ENCODE measurements at places on chromosomes 12 and 14.

DNA sequence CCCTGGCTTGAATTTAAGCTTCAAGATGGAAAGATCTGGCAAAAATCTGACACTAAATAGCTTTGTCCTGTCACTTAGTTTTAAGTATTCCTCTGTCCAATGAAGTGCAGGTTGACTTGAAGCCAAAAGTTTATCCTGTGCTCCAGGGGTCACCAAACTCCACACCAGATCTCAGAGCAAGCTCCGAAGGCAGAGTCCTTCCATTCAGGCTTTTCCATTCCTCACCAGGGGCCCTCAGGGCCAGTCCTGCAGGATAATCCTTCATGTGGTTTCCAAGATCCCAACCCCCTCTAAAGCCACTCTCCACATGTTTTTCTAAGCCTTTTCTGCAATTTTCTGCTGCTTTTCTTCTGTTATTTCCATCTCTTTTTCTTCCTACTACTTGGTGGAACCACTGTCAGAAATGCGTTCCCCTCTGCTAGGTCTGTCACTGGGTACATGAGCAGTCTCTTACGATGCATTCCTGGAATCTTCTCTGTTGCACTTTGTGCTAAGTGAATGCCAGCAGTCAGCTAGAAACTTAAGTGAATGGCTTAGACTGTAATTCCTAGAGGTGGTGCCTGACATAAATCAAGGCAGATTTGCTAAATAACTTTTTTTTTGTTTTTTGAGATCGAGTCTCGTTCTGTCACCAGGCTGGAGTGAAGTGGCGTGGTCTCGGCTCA lies 251.4 kb downstream of the MSRB3 start:
- DNase-seq = no peak

- DNase-seq = no peak
Observed at GRCh38 chr14:70116278-70116677, 72.5 kb downstream of the SLC8A3 start.

DNA sequence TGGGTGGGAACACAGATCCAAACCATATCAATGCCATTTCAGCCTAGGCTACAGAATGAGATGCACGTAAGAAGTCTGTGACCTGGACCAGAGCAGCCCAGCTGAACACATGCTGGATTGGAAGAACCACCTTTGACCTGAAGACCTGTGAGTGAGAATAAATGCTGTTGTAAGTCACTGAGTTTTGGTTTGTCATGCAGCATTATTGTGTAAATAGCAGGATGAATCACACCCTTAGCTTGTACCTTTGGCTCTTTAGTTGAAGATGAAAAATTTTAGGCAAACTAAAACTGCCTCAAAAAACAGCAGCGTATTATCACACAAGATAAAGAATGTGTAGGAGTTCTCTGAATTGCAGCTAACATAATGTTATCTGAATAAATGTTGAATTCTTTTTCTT lies 199.4 kb upstream of the LRIG3 start:
- no peak for DNase-seq

DNA sequence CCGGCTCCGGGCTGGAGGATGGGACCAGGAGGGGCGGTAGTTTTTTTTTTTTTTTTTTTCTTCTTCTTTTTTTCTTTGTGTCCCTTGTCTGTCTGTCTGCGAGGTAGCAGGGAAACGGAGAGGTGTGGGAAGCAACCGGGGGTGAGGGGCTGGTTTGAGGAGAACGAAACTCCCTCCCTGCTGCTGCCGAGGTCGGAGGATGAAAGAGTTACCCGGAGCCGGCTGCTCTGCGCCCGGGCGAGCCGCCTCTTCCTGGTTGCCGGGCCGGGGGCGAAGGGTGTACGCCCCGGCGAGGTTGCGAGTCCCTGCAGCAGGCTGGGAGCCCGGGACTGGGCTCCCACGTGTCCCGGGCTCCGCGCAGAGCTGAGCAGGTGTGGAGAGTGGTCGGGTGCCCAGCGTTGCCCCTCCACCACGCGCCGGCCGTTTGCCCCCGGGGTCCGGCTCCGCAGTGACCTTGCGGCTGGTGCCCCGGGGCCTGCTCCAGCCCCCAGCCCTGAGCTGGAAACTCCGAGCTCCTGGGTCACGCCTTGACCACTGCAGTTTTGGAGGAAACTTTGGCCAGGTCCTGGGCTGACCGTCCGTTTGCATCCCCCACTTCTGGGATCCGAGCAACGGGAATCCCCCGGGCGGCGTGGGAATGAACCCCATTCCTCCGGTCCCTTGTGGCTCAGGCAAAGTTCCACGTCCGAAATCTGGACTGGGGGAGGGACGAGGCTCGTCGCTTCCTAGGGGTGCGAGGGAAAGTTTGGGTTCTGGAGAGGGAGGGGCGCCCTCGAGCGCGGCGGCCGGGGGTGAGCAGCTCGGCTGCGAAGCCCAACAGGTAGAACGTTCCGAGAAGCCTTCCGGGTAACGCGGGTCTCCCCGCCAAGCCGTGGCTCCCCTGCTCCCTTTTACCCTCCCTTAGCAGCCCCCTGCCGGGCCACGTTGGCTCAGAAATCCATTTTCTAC lies 1.3 kb downstream of the CHST11 start:
- no peak for DNase-seq

- DNase-seq = no peak
Observed at GRCh38 chr14:87325741-87326140, 667.2 kb downstream of the GALC start.

DNA sequence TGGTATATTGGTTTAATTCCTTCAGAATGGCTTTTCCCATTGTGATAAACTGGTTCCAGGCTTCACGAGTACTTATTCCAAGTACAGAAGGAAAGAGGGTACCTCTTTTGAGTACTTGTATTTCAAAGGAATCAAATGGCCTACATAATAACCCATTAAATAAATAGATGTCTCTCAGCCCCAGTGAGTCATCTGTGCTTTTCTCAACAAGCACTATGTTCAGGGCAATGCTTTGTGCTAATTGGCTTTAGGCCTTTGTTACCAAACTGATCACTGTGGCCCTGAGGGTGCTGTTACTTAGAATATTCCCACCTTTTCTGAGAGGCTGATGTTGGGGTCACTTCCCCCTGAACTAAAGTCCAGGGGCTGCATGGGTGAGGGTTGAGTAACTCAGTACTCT lies 107.1 kb downstream of the LRRK2 start:
- DNase-seq = no peak

- peak; percentile 62 for DNase-seq
Observed at GRCh38 chr12:3747976-3748619, 4.8 kb downstream of the CRACR2A start.

- no peak for DNase-seq
Observed at GRCh38 chr14:72543341-72543740, 350.6 kb downstream of the DPF3 start.

DNA sequence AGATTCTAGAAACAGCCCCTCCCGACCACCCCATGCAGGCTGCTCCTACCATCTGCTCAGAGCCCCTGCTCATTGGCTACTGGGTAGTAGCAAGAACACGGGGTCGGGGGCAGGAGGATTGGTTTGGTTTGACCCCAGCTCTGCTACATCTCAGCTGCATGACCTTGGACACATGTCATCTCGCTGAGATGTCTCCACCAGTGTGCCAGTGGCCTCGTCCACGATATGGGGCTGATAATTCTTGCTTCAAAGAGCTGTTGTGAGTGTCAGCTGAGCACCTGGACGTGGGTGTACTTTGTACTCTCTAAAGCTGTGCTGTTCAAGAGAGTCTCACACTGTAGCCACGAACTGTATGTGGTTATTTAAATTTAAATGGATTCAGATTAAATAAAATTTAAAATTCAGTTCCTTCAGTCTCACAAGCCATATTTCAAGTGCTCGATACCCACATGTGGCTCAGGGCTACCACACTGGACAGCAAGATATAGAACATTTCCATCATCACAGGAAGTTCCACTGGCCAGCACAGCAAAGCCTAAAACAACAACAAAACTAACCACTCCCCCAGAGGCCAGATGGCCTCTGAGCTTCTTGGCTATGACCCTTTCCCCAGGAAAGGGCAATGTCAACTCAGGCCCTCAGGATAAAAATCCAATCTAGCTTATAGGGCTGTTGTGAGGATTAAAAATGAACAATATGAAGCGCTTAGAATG lies 18.6 kb downstream of the LTBP2 start:
- no peak for DNase-seq

DNA sequence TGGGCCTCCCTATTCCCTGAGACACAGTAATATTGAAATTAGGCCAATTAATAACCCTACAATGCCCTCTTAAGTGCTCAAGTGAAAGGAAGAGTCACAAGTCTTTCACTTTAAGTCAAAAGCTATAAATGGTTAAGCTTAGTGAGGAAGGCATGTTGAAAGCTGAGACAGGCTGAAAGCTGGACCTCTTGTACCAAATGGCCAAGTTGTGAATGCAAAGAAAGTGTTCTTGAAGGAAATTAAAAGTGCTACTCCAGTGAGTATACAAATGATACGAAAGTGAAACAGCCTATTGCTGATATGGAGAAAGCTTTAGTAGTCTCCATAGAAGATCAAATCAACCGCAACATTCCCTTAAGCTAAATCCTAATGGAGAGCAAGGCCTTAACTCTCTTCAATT lies 140.8 kb downstream of the PTCSC3 start:
- no peak for DNase-seq

DNA sequence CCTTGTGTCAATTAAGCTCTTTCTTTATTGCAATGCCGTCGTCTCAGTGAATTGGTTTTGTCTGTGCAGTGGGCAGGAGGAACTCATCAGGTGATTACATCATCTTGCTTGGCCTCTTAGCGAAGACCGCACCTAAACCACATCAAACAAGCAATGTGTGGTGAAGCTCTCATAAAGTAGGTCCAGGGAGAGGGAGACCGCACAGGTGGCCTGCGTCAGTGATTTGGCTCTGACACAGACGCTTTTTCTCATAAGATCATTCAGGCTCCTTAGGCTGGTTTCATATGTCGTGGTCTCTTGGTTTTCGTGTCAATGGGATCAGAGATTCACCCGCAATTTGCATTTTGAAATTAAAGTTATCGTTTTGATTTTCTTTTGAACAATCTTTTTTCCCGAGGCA lies 6.7 kb upstream of the TESC start:
- DNase-seq = no peak

DNA sequence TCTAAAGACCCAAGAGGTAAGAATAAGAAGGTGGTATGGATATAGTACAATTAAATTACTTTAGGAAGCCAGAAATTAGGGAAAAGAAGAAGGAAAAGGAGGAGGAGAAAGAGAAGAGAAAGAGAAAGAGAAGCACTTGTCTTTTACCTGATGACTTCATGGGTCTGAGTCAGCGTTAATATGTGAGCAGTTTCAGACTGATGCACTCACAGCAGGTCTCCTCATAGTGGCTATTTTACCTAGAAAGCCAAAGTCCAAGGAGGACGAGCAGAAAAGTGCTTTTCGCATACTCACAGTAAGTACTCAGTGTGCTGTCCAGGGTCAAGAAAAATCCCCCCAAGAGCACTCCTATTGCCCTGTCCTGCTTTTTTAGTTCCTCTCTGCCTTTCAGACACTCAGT lies 222.1 kb downstream of the C12orf42 start:
- DNase-seq = no peak

- no peak for DNase-seq
Observed at GRCh38 chr14:74349757-74350156, 1.5 kb downstream of the VRTN start.

GRCh38 chr14:64561631-64562030 lies 11.9 kb downstream of the PPP1R36 start:
- DNase-seq = no peak

DNA sequence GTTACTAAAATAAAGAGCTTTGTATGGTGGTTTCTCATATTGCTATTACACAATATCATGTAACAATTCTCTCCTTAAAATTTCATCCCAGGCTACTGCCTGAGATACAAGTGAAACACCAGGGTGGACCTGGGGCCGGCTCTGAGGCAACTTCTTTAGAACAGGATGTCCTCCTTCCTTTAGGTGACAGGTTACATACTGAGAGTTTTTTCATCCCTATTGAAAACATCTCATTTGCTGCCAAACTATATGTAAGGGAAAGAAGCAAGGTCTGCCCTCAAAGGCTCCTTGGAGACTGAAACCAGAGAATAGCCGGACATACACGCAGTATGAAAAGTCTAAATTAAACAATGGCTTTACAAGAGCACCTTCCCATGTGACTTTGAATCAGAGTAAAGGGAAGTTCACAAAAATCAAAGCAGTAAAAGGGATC lies 139.9 kb downstream of the DUSP6 start:
- DNase-seq = no peak

DNA sequence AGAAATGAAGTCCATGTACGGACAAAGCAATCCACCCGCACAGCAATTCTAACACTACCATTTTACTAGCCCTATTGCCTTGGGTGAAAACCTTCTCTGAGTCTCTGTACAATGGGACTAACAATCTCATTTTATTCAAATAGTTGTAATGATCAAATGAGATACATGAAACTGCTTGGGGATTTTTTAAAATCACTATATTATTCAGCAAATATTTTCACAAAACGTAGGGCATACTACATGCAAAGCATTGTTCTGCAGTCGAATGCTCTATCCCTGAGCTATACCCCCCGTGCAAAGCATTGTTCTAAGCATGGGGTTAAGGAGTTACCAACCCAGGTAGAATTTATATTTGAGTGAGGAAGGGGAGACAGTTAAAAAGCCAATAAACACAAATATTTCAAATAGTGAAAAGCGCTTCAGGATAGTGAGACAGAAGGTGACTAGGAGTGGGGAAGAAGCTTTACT lies 554 bp upstream of the ATF7 start:
- no peak for DNase-seq

GRCh38 chr12:116559162-116559935 lies at the start of gene MAP1LC3B2:
MAP1LC3B2 (plus strand) TSS chr12:116559381; CDS start chr12:116575943, 16,562 bp downstream.
- DNase-seq = no peak

- DNase-seq = no peak
Observed at GRCh38 chr12:57752668-57753000, 524 bp upstream of the CDK4 start.

- DNase-seq = no peak
Observed at GRCh38 chr12:58804749-58805148, 115.6 kb downstream of the LRIG3 start.

DNA sequence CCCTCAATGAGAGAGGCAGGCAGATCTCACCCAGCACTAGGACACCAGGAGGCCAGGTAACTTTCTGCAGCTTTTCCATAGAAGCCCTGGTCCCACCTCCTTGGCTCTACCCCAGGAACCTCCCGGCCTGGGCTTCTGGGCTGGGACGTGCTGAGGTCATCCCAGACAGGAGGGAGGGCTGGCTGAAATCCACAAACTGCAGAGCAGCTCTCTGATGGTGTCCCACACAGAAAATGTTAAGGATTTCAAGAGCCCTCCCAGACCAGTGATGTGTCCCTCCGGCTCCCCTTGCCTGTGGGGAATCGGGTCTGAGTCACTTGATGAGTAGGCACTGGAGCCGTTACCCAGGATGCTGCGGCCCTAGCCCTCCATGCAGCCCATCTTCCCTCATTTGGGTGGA lies 124.1 kb downstream of the ESRRB start:
- no peak for DNase-seq

Data from vagina (tissue), 2 donors.